ENCODE measurements at places on chromosomes 12 and 14.

DNA sequence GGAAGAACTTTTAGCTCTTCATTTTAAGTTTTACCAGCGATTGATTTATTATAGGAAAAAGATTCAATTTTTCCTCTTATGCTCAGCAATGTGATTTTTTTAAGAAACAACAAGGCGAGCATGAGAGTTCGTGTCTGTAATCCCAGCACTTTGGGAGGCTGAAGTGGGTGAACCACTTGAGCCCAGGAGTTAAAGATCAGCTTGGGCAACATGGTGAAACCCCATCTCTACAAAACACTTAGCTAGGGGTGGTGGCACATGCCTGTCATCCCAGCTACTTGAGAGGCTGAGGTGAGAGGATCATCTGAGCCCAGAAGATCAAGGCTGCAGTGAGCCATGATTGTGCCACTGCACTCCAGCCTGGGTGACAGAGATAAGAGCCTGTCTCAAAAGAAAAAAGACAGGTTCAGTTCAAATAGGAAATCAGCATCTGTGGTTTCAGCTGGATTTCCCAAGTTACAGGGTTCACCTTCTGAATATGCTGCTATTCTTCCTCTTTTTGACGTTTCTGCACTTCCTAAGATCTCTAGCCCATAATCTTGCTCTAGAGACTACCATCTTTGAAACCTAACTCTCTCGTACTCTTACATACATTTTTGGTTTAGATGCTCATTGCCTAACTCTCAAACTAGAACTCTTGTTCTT is 274.7 kb downstream of the SEC23A start:
- DNase-seq = no peak

DNA sequence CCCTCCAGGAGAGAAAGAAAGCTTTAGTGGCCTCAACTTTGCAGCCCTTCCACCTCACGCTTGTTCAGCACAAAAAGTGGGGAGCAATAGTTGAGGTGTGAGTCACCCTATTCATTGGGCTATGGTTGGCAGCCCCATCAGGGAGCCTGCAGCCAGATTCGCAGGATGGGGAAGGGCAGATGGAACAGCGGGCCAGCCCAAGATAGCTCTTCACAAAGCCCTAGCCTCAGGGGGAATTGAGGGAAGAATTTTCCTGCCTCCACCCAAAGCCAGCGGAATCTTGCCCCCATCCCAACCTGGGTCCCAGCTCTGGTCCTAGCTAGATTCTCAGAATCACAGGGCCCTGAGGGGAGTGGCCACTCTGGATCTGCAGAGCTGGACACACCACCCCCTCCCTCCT is 3.6 kb upstream of the KRT5 start:
- DNase-seq = no peak

- no peak for DNase-seq
Measured at GRCh38 chr12:107014055-107014454, 27.1 kb upstream of the MTERF2 start.

- DNase-seq = peak; percentile 77
Measured at GRCh38 chr12:118061011-118061872, at the start of gene WSB2. WSB2 (minus strand) TSS chr12:118061179; CDS start chr12:118061048, 131 bp downstream.

DNA sequence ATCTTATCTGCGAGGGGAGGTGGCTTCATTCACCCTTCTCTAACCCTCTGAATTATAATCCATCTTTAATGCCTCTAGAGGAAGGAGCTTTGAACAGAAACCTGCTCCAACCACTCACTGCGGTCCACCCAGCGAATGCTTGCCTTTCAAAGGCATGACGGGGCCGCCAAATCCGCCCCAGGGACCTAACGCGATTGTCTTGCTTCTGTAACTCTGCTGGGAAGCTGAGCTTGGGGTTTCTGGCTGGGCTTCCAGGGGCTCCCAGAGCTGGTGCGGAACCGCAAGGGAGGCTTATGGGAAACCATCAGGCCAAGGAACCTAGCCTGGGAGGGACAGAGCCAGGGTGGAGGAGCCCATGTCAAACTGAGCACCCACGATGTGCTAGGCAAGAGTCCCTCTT is 231.2 kb upstream of the LHX5 start:
- DNase-seq = no peak

GRCh38 chr12:70754330-70754741 is 117.1 kb upstream of the PTPRB start:
- no peak for DNase-seq

DNA sequence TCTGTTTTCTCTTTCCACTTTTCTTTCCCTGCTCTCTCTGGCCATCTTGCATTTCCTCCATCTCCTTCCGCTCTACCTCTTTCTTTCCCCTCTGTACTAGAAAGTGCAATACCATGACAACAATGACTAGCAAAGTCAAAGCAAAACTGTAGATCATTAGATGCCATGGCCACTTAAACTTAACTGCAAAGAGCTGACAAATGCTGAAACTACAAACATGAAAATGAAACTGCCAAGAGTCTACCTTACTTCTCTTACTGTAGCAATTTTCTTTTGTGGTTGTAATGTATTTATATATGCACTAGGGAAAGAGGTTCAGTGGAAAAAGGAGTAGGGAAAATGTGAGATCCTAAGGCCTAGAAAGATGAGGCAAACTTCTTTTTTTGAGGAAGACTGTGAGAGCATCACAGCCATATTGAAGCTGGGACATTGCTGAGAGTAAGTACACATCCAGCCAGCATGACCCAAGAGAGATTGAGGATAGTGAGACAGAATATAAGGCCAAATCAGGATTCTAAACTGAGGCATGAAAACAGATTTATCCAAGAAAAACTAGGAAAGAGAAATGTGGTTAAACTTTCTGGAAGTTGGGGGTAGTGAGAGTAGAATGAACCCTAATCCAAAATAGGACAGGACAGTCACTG is 276.6 kb upstream of the NAV3 start:
- DNase-seq = no peak

GRCh38 chr14:65599375-65599774 is 186.8 kb downstream of the FUT8 start:
- DNase-seq = peak; percentile 60

DNA sequence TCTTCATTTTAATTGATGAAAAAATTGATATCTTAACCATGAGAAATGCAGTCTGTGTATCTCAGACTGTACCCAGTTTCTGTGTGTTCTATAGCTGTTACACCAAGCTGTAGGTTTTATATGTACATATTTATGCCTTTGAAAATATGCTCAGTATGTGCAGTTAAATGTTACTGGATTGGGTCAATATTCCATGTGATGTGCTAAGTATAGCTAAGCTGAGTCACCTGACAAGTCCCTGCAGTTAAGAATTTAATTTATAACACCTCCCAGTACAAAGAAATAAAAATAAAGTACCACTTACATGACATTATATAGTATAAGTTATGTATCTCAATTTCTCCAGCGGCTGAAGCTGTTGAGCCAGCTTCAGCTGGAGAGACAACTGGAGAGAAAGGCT is 984.0 kb downstream of the GALC start:
- DNase-seq = peak; percentile 42

DNA sequence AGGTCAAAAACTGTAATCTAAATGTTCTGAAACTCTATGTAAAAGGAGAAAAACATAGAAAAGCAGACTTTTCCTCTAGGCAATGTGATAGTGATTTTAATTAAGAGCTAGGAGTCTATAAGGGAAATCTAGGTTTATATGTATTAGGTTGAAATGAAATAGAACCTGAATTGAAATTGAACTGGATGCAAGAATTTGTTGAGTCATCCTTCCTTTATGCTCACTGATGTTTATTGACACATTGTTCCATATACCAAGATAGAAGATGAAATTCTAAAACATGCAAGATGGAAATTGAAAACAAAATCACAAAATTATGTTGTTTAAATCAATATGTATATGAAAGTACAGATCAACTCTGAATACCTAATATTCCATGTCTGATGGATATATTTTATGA is 170.4 kb upstream of the FLRT2 start:
- no peak for DNase-seq

GRCh38 chr14:90759370-90760077 is 56.7 kb downstream of the TTC7B start:
- peak; percentile 1 for DNase-seq

GRCh38 chr14:41615011-41615595 is 8.4 kb downstream of the LRFN5 start:
- DNase-seq = peak; percentile 29

DNA sequence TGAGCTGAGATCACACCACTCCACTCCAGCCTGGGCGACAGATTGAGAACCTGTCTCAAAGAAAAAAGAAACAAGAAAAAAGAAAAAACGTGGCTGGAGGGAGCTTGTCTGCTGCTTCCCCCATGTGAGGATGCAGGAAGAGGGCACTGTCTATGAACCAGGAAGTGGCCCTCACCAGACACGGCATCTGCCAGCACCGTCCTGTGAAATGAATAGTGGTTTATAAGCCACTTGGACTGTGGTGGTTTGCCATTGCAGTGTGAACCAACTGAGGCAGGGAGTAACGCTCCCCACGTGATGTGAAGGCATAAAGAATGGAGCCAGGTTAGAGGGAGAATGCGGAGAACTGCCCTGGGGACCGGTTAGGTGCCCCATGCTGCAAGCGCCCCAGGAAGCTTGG is 4.5 kb upstream of the BRF1 start:
- no peak for DNase-seq

DNA sequence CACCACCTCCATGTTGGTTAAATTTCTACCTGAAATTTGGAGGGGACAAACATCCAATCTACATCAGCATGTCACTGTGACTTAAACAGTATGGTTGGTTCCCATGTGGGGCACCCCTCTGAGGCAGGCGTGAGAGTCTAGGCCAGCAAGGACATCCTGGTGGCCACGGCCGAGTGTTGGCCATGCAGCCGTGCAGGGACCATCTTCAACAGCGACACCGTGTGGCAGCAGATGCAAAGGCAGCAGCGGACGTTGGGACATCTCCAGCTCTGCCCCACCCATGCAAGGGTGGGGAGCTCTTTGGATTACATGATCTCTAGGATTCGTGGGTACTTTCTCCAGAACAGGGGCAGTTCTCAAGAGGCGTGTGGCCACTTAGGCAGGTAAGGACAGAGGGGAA is 49.8 kb downstream of the NOC4L start:
- peak; percentile 6 for DNase-seq

DNA sequence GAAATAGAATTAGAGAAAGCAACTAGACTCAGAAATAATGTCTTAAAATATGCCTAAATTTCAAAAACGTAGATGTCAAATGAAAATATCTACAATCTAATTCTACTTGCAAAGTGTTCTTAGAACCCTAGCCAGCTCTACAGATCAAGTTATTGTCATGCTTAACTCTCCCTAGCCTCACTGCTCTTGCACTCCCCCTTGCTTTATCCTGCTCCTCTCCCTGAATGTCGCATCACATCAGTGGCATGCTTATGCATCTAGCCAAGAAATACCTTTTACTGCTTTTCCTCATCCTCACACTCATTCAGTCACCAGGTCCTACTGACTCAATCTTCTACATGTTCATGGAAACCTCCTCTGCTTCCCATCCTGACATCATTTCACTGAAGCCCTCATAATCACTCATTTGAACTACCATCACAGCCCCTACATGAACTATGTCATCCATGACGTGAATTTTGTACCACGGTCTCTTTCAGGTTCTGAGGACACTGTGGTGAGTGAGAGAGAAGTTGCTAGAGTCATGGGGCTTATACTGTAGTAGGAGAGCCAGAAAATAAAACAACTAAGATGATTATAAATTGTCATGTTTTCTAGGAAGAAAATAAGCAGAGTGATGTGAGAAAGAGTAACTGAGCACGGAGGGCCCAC is 22.6 kb upstream of the CRACR2A start:
- DNase-seq = no peak

DNA sequence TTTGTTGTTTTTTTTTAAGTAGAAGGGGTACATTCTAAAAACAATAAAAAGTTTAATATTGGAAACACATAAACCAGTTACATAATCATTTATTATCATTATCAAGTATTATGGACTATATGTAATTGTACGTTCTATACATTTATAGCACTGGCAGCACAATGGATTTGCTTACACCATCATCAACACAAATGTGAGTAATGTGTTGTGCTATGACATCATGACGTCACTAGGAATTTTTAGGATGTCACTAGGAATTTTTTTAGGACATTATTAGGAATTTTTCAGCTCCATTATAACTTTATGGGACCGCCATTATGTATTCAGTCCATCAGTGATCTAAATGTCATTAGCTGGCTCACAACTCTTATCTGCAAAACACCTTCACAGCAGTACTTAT is 126.8 kb upstream of the SYT10 start:
- no peak for DNase-seq

- peak; percentile 54 for DNase-seq
Measured at GRCh38 chr12:105322070-105322469, 8.4 kb upstream of the C12orf75 start.

DNA sequence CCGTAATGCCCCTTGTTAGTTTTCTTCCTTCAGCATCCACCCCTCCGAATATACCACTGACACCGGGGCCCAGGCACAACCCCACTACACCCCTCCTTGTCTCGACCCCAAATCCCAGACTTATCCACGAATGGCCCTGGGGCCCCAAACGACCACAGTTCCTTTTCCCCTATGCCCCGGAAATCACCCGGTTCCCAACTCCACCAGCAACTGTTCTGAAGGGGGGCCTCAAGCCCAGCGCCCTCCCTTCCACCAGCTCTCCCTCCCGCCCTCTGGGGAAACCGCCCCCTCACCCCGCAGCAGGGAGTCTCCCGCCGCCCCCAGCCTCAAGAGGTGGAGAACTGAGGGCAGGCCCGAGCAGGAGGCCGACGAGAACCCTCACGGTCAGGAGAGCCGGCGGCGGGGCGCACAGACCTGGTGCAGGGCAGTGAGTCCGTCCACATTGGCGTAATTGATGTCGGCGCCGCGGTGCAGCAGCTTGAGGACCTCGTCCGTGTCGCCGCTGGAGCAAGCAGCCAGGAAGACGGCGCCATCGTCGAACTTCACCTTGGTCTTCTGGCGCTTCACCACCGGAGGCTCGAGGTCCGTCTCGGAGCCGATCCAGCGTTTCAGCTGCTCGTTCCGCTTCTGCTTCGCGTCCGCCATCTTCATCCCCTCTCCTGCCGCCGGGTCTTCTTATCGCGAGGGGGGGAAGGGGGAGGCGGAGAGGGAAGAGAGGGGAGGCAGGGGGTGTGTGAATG is 446 bp downstream of the PPP1R12A start:
- DNase-seq = peak; percentile 52

- DNase-seq = no peak
Measured at GRCh38 chr12:95323212-95323611, 105.6 kb downstream of the VEZT start.

DNA sequence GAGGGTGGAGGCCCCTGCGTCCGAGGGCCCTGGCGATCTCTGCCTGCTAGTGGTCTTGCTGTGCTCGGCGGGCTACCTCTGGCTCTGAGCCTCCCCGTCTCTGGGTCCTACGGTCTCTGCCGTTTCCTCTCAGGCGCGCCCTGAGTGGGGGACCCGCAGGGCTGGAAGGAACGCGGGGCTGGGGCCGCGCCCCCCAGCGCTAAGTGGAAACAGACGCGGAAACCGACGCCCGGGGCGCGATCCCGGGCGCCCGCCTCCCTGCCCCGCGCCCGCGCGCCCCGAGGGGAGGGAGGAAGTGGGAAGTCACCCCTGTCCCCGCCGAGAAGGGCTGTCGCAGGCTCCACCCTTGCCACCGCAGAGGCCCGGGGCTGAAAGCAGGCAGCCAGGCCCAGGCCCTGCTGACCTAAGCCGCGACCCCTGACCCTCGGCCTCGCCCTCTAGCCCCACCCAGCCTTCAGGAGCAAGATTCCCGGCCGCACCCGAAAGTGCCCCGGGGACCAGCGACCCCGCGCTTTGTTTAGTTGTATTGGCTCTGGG is 831 bp downstream of the CRIP1 start:
- no peak for DNase-seq

Measured in fibroblast of skin of right biceps (primary cell).